CMK (cell line): ENCODE measurements at places on chromosomes 4 and X.

GRCh38 chr4:8735236-8736089 is 136.2 kb downstream of the HMX1 start:
- no peak for DNase-seq

GRCh38 chrX:150790021-150790420 is 96.8 kb downstream of the MTMR1 start:
- DNase-seq, result no peak

- DNase-seq, result no peak
Measured at GRCh38 chr4:142840516-142841123, 5.5 kb downstream of the INPP4B start.

GRCh38 chr4:184588893-184589292 is 60.4 kb downstream of the CASP3 start:
- no peak for DNase-seq

DNA sequence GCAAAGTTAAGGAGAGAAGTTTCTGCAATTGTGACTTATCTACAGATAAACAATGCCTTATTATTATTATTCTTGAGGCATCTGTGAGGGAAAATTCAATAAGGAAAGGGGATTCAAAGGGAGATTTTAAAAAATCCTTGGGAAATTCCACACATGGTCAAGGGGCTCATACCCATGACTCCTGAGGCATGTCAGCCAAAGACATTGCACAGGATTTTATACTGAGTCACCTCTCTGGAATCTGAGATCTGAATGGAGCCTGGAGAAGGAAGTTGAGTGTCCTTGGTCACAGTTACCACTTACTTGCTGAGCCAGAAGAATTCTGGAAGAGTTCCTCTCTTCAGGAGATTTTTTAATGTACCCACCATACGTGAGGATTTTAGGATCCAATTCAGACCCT is 14.4 kb upstream of the CXCL8 start:
- no peak for DNase-seq

GRCh38 chr4:40038977-40039376 is 17.7 kb upstream of the N4BP2 start:
- no peak for DNase-seq
